ENCODE measurements at places on chromosomes 16 and 17. TPM values are rescaled to one million over a fixed set of nuclear protein-coding genes. Genes with fewer than 3 reads are reported as not detected.

- no peak for DNase-seq
Observed at GRCh38 chr16:1305823-1306222, 3.6 kb upstream of the UBE2I start.

DNA sequence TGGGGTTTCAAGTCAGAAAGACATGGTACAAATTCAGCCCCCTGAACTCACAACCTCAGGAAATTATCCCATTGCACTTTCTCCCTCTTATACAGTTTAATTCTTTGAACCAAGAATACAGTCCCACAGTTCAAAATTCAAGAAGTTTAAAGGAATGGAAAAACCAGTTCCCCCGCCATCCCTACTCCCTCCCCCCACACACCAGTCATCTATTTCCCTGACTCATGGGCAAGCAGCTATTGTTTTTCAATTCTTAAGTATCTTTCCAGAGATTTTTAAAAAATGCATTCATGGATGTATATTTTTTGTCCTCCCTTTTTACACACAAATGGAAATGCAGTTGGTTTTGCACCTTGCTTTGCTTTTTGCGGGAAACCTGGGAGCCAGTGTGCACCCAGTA, 7.3 kb downstream of the SYCE1L start:
- DNase-seq, result peak; percentile 40

DNA sequence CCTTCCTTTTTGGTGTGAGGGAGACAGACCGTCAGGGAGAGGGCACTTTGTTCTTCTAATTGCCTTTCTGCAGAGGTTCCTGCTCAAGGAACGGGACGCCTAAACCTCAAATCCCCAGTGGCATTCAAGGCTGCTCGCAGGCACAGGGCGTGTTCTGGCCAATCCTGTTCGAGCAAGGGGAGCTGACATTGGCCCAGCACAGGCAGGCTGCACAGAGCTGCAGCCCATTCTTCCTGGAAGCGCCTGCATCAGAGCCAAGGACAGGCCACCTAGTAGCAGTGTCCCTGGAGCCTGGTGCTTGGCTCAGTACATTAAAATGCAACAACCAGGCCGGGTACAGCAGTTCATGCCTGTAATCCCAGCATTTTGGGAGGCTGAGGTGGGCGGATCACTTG, 72.2 kb upstream of the CREBBP start:
- no peak for DNase-seq

- peak; percentile 88 for DNase-seq
Observed at GRCh38 chr17:71995590-71995989, 125.2 kb upstream of the SOX9 start.

DNA sequence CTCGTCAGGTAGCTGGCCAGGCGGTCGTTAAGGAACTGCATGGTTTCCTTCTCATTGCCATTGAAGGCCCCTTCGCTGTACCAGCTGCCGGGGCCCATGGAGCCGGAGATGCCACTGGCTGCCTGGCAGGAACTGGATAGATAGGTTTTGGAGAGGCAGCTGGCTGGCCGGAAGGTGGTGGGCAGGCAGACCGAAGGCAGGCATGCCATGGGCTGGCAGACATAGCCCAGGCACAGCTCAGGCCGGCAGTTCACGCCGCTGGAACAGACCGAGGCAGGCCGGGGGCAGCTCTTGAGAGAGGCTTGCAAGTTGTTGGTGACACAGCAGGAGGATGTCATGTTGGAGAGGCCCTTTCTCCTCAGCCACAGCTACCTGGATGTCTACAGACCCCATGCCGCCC, at the start of gene KRT32:
Gene KRT32 (minus strand): TSS at position 399 of the 400 bp plus-strand sequence. CDS start 61 bp downstream, at position 338.
- no peak for DNase-seq

CCDC200 gene
- not detected for total RNA-seq

GPR142 gene
- not detected for total RNA-seq

DNA sequence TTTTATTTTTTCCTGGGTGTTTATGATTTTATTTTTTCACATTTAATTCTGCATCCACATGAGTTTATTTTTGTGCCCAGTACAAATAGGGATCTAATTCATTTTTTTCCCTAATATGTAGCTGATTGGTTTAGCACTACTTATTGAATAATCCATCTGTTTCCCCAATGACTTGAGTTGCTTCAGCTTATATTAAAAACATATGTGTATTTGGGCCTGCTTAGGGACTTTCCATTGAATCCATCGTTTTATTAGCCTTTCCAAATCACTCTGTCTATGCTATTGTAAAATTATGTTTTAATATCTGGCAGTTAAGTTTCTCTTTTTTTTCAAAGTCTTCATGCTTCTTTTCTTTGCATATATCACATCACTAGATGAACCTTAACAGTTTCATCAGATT, 42.2 kb downstream of the WWP2 start:
- no peak for DNase-seq

CREBBP gene
- total RNA-seq, result 21.9 TPM

AXIN2 gene
- total RNA-seq, result 2.0 TPM

Measured in PC-3 (cell line).